ENCODE measurements at places on chromosomes 5 and 9.

DNA sequence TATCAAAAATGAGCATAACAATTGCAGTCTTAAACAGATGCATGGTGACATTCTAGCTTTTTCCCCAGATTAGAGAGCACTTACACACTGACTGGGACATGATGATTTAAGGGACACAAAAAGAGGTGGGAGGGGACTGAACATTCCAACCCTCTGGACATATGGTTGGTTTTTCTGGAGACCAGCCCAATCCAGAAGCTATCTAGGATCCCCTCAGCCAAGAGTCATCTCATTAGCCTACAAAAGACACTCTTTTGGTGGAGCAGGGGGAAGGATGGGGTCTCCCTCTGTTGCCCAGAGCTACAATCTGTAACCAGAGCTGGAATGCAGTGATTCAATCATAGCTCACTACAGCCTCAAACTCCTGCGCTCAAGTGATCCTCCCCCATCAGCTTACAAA lies 97.3 kb upstream of the IQGAP2 start:
- DNase-seq: no peak

GRCh38 chr5:99445805-99446204 lies 517.0 kb upstream of the CHD1 start:
- no peak for DNase-seq

DNA sequence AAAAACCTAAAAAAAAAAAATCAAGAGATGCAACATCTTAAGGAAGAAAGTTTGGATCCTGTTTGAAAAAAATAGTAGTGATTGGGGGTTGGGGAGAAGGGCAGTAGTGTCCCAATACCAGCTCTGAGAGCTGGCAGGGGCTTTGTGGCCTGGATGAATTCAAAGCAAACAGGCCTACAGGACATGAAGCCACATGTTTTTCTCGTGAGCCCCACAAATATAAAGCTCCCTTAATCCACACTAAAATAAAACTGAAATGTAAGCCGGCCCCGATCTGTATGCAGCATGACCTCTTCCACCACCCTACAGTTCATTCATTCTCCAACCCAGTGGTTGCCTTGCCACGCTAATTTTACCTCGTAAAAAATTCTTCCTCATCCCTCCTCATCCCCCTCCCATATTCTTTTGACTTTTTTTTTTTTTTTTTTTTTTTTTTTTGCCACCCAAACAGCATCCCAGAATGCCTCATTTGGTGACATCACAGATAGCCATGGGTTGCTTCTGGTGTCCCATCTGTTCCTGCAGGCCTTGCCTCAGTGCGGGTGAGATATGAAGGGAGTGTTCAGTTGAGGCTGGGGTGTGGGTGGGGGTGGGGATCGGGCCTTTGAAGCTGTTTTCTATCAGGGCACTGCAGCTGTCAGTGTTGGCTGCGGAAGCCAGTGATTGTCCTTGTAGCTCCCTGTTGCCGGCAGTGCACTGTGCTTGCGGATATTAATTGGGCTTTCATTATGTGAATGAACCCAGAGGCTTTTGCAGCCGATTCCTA lies 81.6 kb upstream of the NFIB start:
- DNase-seq: peak; percentile 68

DNA sequence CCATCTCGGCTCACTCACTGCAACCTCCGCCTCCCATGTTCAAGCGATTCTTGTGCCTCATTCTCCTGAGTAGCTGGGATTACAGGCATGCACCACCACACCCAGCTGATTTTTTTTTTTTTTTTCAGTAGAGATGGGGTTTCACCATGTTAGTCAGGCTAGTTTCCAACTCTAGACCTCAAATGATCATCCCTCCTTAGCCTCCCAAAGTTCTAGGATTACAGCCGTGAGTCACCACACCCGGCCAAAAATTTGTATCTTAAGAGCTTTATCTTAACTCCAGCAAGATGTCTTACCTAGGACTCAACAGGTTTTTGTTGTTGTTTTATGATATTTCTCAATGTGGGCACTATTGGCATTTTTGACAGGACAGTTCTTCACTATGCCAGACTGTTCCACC lies 27.9 kb downstream of the LYRM7 start:
- no peak for DNase-seq

DNA sequence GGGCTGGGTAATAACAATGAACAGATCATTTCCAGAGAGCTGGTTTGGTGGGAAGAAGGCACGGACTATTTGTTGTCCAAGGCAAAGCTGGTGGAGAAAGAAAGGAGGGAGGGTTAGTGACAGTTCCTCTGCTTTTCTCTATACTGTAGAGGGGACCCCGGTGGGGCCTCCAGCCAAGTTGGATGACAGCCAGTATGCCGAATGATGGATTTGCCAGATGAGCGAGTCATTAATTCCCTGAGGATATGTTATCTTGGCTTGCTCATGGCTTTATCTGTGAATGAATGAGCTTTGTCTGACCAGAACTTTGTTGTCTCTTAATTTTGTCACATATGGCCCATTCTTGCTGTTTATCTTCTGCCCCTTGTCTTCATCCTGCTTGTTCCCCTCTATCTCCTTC lies 158.6 kb upstream of the GLRA1 start:
- no peak for DNase-seq

- DNase-seq: no peak
These were observed 252.9 kb downstream of the MAT2B start for GRCh38 chr5:163758283-163758711.

- DNase-seq: no peak
These were observed 75.6 kb downstream of the C7 start for GRCh38 chr5:40984884-40985283.

DNA sequence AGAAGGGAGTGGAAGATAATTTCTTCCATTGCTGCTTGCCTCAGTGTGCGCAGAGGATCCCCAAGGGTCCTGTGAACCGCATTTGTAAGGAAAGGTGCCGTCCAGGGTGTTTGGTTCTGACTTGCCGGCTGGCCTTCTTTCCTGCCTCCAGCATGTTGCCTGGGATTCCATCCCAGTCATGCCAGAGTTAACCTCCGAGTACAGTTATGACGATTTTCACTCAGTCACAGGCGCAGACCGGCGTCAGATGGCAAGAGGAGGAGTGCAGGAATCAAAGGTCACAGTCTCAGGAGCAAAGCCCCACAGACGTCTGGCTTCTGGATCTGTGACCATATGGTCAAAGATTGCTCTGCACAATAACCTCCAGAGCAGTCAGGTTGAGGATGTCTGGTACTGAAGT lies 5.9 kb upstream of the GADD45G start:
- DNase-seq: no peak

- peak; percentile 82 for DNase-seq
These were observed 91.1 kb downstream of the ZNF608 start for GRCh38 chr5:124655251-124655917.
